ENCODE measurements at places on chromosomes 5 and 9.

DNA sequence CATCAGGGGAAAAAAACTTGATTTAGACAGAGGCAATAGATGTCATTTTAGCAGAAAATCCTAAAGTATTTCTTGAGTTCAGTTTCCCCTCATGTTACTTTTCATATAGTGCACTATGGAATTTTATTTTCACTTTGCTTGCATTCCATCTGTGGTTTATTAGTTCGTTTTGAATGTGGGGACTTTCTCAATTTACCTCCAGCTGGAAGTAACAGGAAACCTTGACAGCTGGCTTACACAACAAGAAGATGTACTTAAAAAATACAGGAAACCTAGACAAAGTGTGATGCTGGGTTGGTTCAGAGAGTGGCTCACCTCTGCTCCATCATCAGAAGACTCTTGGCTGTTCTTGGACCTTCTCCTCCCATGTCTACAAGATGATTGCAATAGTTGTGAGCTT lies 567.0 kb downstream of the CETN3 start:
- DNase-seq, result no peak

- peak; percentile 6 for DNase-seq
Observed at GRCh38 chr9:72092820-72093219, 32.4 kb upstream of the C9orf57 start.

GRCh38 chr9:87672586-87672985 lies 53.3 kb upstream of the CTSL start:
- DNase-seq, result no peak

DNA sequence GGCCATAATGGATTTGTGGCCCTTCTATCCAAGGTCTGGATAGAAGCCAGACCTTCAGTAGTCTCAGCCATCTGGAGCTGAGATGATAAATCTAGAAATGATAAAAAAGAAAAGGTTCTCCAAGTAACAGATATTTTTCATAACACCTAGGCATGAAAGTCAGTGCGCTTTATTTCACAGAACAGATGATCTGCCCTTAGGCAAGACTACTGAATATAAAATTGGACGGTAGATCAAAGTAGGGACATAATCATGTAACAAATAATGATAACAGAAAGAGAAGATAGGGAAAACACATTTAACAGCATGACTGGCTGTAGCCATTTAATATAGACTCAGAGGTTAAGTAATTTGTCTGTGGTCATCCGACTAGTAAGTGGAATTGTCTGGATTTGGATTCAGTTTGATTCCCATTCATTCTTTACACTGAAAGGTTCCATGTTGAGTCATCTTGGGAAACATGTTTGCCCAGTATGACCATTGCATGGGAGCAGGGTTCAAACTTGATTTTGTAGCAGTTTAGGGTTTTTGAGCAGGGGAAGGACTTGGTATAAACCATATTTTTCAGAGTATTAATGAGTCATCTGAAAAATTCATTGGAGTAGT lies 4.1 kb upstream of the CAVIN4 start:
- no peak for DNase-seq

- DNase-seq, result peak; percentile 8
Observed at GRCh38 chr5:60372786-60373185, 327.2 kb downstream of the DEPDC1B start.

DNA sequence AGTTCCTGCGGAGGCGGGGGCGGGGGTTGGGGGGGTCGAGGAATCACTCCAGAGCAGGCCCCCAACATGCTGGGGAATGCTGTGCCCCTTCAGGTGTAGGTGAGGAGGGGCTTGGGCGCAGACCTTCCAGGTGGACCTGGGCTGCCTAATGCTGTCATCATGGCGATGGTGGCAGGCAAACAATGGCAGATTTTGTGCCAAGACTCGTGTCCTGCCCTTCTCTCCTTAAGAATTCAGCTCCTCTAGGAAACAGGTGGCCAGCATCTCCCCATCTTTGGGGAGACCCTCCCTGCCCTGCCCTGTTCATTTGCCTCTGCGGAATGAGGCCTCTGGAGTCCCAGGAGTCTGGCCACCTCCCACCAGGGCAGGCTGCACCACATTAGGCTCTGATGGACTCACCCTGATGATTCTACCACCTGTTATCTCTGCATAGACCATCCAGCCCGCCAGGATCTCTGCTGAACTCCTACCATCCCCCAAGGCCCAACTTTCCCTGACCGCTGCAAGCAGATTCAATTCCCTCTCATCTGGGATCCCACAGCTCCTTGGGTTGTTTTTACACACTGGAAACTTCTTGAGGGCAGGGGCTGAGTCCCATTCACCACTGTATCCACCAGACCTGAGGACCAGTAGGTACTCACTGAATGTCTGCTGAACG lies 10.9 kb upstream of the SLC25A51 start:
- DNase-seq, result no peak

DNA sequence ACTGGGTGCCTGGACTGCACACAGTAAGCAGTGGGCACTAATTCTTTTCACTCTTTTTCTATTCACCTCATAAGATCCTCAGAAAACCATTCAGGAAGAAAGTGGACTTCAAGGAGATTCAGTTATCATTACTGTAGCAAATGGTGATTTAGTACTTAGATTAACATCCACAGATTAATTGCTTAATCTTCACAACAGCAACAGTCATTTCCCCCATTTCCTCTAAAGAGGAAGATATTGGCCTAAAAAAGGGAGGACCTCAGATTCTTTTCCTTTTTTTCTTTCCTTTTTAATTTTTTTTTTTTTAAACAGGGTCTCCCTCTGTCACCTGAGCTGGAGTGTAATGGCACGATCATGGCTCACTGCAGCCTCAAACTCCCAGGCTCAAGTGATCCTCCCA lies 64.4 kb downstream of the AUH start:
- no peak for DNase-seq

GRCh38 chr5:100901821-100902341 lies 1.2 kb downstream of the ST8SIA4 start:
- no peak for DNase-seq

- DNase-seq, result no peak
Observed at GRCh38 chr5:167565189-167565954, 726.1 kb upstream of the WWC1 start.

- no peak for DNase-seq
Observed at GRCh38 chr5:24407466-24407865, 237.3 kb downstream of the CDH10 start.

- DNase-seq, result no peak
Observed at GRCh38 chr5:171268700-171269620, 40.1 kb upstream of the TLX3 start.

- peak; percentile 76 for DNase-seq
Observed at GRCh38 chr9:3875361-3876132, 349.7 kb upstream of the RFX3 start.

GRCh38 chr5:133235696-133236426 lies 184.0 kb downstream of the HSPA4 start:
- DNase-seq, result no peak

DNA sequence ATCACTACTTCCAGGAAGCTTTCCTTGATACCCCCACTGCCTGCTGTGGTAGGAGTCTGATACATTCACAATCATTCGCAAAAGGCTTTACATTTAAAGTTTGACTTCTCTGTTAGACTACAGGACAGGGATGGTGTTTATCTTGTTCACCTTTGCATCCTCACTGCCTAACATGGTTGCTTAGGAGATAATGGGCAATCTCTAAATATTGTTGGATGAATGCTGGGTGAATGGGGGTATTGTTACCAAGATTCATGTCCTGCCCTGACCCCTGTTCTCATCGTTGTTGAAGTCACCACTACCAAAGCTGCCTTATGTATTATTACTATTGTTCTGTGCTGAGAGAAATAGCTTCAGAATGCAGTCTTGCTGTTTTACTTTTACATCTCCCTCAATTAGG lies 7.7 kb upstream of the TMEFF1 start:
- no peak for DNase-seq

DNA sequence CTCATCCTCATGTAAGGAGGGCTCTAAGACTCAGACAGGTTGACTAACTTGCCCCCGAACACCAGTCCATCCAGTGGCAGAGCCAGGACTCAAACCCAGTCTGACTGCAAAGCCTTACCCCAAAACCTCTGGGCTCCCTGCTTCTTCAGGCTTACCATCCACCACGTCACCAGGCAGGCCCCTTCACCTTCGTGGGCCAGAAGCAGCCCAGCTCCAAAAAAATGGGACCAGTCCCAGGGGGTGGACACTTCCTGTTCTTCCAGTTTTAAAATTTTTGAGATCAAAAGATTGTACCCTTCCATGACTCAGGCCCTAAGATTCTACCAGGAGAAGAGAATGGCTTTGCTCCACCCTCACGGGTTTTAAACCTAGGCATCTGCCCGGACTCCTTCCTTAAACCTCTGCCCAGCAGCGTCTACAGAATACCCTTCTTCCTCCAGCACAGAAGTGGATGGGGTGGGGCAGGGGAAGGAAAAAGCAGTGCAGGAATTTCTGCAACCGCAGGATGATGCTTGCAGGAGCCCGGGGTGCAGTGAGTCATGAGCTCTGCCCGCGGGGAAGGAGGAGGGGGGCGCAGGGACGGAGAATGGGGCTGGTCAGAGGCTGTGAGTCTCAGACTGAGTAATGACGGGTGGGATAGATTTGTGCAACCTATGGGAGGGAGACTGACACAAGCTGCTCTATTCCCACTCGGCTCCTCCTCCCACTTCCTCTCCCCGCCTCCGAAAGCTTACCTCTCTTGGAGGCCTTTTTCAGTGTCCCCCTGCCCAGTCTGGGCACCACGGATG lies 50.4 kb upstream of the STXBP1 start:
- DNase-seq, result peak; percentile 92

Measured in retinal pigment epithelial cell (primary cell).